ENCODE measurements at places on chromosomes 5 and 9.

- DNase-seq: no peak
Observed at GRCh38 chr5:75335952-75336614, 937 bp upstream of the HMGCR start.

GRCh38 chr9:105975886-105976645 is 281.7 kb downstream of the TMEM38B start:
- no peak for DNase-seq

- no peak for DNase-seq
Observed at GRCh38 chr5:106757672-106758071, 913.1 kb downstream of the EFNA5 start.

GRCh38 chr5:125823572-125823971 is 599.6 kb upstream of the GRAMD2B start:
- no peak for DNase-seq

- DNase-seq: no peak
Observed at GRCh38 chr9:121325387-121325786, 44.7 kb downstream of the STOM start.

DNA sequence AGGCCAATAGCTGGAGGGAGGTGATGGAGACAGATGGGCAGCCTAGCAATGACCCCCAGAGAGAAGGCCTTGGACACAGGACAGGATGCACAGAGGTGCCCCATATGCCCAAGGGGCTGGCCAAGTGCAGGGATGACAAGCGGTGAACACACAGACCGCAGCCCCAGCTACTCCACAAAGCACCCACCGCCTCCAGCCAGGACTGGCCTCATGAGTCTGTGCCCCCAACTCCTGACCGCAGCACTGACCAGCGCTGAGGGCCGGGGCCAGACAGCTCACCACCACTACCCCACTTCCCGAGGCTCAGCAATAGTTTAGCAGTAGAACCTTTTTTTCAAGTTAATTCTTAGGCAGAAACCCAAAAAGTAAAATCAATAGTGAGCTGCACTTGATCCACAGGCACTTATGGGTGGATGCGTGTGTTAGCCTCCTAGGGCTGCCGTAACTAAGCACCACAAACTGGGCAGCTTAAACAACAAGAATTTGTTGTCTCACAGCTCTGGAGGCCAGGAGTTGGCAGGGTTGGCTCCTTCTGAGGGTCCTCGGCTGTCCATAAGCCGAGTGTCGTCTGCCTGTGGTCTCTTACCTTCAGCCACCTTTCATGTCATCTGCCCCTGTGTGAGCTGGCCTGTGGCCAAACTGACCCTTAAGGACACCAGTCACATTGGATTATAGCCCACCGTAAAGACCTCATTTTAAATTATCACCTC is 14.1 kb downstream of the ROR2 start:
- DNase-seq: no peak

GRCh38 chr9:70677055-70677735 is 262.7 kb upstream of the KLF9 start:
- DNase-seq: no peak

DNA sequence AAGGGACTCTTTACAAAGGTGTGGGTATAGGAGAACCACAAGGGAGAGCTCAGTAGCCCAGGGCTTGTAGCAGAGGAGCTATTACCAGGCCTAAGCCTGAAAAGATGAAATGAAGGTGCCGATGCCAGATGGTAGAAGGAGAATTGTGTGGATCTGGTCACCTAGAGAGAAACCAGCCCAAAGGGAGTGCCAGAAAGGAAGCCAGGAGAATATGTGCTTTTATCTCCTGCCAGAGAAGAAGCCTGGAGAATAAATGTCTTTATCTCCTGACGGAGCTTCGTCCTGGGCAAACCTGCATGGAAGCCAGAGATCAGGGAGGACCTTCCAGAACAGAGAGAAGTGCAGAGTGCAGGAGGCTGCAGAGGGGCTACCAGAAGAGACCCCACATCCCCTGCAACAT is 142.6 kb downstream of the MED10 start:
- DNase-seq: no peak

GRCh38 chr5:123916345-123917121 is 404.6 kb downstream of the CSNK1G3 start:
- DNase-seq: no peak

GRCh38 chr5:137195483-137195882 is 303.6 kb downstream of the SPOCK1 start:
- DNase-seq: no peak

DNA sequence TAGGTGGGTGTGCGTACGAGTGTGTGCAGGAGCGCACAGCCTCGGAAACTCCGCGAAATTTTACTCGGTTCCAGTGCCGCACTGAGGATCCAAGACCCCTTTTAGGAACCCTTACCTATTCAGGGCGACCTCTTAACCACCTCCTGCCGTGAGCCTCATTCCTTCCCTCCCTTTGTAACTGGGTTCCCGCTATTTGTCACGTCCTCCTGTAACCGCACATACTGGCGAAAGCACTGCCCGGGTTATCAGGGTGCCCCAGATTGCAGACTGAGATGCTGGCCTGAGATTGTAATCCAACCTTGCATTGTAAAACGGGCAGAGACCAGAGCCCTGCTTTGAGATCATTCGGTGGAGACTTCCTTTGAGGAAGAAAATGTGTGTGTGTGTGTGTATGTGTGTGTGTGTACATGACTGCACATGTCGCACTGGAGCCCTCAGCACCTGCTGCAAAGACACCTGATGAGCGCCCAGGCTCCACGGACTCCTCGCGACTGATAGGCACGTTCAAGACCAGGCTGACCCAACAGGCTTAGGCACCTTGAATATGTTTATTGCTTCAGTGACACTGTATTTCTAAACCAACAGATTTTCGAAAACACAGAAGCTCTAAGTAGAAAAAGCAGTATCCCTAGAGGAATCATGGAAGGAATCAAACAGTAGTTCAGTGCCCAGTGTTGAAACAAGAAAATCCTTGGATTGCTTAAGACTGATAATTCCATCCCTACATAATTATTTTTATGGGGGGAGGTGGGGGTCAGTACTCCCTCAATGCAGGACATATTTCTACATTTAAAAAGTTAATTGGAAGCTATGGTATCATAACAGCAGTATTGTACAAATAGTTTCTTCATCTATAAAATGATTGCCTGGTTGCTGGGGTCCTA is 86.5 kb upstream of the TNFAIP8 start:
- no peak for DNase-seq

GRCh38 chr5:133149345-133149744 is 97.5 kb downstream of the HSPA4 start:
- no peak for DNase-seq

DNA sequence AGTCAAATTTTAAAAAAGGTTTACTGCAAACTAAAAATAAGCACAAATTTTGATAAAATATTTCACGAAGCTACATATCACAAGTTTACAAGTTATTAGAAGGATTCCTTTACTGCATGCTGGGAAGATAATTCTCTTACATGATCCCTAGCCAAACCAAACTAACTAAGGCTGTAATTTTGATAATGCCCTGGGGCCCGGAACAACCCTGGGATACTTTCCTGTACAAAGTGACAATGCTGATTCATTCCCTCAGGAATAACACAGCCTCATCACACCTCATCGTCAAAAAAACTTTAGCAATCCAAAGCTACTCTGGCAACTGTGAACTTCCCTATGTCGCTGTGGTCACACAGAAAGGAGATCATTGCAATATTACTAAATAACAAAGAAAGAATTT is 402.9 kb downstream of the RAB3C start:
- DNase-seq: no peak

GRCh38 chr5:109316634-109317033 is 93.1 kb downstream of the PJA2 start:
- DNase-seq: no peak

DNA sequence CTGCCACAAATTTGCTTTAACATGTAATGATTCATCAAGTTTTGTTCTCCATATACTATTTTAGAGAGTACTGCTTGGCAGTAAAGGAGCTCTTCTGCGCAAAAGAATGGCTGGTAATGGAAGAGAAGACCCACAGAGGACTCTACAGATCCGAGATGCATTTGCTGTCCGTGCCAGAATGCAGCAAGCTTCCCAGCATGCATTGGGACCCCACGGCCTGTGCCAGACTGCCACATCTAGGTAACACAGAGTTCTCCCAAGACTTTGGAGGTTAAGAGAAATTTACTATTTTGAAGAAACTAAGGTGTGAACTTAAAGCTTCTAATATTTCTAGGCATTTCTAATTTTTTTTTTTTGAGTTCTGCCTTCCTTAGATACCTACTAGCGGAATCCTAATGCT is 107.1 kb downstream of the MUSK start:
- DNase-seq: no peak

DNA sequence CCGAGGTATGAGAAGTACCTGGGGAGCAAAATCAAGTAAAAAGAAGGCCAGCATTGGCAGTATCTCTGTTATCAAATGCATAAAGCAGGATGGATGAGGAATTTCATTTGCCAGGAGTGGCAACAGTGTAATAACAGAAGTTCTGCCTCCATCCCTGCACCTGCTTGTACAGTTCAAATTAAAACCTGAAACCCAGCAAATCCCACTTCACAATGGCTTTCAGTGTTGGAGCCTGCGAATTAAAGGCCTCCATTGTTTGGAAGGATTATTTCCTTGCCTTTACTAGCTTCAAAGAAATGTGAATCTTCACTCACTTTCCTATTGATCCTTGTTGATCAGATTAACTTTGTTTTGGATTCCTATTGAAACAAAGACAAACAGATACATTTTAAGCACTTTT is 31.5 kb upstream of the IRX1 start:
- no peak for DNase-seq

GRCh38 chr5:150368526-150368925 is 11.0 kb downstream of the TCOF1 start:
- DNase-seq: no peak

- DNase-seq: no peak
Observed at GRCh38 chr5:113607361-113607760, 93.9 kb downstream of the YTHDC2 start.

DNA sequence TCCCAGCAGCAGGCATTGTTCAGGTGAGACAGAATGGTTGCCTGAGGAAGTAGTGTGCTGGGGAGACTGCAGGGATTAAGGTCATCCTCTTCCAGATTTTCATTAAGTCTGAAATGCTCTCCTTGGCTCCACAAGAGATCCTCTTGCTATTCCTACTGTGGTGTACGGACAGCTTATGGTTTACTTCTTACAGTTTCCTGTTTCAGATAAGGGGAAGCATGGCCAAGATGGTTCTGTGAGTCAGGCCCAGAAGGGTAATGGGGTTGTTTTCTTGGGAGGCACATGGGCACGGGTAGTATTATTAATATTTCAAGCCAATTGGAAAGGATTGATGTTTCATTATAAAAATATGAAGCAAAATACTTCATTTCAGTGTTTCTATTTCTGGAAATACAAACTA is 42.9 kb downstream of the GLRX start:
- DNase-seq: no peak

GRCh38 chr9:79257790-79258351 is 313.9 kb upstream of the TLE4 start:
- no peak for DNase-seq

DNA sequence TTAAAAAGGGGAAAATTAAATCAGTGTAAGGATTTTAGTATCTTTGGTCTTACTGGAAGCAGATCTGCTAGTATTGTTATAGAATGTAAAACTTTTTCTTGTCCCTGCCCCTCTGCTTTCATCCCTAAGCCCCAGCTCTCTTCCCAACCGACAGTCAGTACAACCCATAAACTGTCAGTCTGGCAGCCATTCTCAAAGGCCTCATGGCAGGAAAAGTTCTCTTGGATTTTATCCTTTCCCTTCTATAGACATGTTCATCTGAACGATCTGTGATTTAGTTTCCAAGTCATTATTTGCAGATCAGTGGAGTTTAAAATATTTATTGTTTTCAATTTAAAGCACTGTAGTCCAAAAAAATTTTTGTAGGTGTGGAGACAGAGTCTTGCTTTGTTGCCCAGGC is 39.2 kb downstream of the ARRDC3 start:
- no peak for DNase-seq

DNA sequence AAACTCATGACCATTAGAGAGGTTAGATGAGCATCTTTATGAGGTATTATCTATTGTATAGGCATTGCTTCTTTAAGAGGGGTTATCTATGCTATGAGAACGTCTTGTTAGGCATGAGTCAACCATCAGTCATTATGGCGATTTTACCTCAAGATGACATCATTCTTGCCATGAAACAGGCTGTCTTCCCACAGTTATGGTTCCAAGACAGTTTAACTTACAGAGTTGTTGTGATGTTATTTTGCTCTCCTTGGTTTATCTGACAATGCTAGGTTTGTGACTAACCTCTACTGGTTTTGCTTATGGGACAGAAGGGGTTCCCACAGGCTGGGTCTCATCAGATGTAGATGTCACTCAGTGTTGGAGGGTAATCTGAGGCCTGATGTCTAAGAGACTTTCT is 1864.7 kb upstream of the ACO1 start:
- DNase-seq: no peak

DNA sequence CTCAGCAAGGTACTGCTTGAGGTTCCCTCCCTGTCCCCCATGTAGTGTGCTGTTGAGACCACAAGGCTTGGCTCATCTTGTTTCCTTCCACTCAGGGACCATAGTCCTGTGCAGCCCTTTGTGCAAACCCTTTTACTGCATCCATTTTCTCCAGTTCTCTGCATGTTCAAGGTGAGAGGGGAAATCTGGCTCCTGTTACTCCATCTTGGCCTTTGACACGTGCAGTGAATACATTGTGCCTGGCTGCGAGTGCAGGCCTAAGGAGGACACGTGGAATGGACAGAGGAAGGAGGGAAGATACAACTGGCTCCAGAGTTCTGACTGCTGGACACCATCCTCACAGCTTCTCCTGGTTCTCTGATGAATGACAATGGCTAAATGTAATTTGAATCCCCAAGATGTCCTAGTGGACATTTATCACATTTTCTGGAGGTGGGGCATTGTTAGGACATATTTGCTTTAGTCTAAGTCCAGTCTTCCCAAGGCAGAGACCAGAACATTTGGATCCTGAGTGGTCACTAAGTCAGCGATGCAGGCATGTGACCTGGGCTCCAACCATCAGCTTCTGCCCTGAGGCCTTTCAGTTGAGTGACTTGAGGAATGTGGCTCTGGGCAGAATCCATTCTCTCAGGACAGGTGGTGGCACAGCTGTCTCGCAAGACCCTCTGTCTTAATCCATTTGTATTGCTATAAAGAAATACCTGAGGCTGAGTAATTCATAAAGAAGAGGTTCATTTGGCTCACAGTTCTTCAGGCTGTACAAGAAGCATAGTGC is 189.0 kb upstream of the DAP start:
- no peak for DNase-seq

GRCh38 chr9:98339987-98340800 is 84.7 kb upstream of the TBC1D2 start:
- no peak for DNase-seq

- no peak for DNase-seq
Observed at GRCh38 chr5:36777105-36777757, 99.3 kb upstream of the NIPBL start.

DNA sequence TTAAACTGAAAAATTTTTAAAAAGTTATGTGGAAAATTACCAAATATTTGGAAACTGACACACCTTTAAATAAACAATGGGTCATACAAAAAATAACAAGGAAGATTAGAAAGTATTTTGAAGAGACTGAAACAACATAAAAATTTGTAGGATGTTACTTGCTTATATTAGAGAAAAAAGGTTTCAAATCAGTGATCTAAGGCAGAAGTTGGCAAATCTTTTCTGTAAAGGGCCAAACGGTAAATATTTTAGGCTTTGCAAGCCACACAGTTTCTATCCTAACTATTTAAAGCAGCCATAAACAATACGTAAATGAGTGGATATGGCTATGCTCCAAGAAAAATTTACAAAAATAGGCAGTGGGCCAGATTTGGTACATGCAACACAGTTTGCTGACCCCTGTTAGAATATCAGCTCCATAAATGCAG is 81.3 kb downstream of the OXCT1 start:
- DNase-seq: no peak

- DNase-seq: no peak
Observed at GRCh38 chr9:101172616-101173015, 144.1 kb downstream of the PLPPR1 start.

- no peak for DNase-seq
Observed at GRCh38 chr5:2698581-2698980, 52.9 kb downstream of the IRX2 start.
